ENCODE measurements at places on chromosomes 11 and 22.

DNA sequence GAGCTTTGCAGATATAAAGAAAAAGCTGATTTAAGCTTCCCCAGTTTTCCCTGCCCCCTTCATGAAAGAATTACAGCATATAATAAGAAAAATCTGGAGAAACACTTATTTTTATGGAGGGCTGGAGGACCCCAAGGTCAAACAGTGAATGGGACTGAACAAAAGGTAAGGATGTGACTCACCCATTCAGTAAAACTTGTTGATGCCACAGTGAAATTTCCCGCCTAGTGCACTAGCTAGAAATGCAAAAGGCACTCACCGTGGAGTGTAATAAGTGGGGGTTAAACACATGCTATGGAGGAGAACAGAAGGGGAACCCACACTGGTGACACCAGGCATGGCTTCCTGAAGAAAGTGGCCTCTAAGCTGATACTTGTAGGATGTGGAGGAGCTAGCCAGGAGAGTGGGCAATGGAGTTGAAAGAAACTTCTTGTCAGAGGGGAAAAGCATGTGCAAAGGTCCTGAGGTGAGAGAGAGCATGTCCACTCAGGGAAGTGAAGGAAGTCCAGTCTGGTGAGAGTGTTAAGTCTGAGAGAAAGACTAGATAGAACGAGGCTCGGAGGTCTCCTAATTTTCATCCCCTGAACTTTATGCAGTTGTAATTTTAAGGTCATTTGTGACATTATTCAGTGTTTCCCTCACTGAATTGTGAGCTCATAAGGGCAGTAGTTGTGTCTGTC is 77.1 kb downstream of the MIAT start:
- DNase-seq = no peak

- DNase-seq = peak; percentile 63
Observed at GRCh38 chr11:42524534-42525227, 787.1 kb upstream of the API5 start.

GRCh38 chr22:42065438-42066125 is 5.0 kb downstream of the NAGA start:
- DNase-seq = no peak

GRCh38 chr11:59175091-59175501 is 3.2 kb downstream of the DTX4 start:
- DNase-seq = peak; percentile 15

DNA sequence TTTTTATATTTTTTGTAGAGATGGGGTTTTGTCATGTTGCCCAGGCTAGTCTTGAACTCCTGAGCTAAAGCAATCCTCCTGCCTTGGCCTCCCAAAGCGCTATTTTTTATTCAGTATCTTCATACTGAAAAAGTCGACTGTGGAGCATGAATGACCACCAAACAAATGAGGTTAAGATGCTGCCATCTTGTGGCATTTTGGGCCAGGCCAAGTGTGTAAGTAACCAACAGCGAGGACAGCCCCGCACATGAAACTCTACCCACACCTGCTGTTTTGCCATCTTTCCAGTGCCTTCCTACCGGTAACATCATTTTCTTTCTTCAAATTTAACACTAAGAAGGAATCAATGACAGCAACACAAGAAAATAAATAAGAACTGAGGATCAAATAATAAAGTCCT is 32.2 kb upstream of the AQP11 start:
- DNase-seq = no peak

GRCh38 chr11:27710536-27710935 is 10.3 kb upstream of the BDNF start:
- DNase-seq = no peak

DNA sequence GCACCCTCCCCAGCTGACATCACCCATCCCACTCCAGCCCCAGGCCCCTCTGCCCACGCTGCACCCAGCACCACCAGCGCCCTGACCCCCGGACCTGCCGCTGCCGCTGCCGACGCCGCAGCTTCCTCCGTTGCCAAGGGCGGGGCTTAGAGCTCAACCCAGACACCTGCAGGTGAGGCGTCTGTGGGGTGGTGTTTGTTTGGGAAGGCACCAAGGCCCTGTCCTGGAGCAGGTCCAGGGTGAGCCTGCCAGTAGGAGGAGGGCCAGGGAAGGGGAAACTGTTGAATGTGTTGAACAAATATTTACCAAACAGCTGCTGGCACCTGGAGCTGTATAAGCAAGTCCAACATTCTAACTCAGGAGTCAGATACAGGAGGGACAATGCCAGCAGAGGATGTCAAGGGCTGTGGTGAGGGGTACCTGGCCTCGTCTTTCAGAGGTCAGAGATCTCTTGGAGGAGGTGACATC is 3.1 kb downstream of the VEGFB start:
- DNase-seq = no peak

DNA sequence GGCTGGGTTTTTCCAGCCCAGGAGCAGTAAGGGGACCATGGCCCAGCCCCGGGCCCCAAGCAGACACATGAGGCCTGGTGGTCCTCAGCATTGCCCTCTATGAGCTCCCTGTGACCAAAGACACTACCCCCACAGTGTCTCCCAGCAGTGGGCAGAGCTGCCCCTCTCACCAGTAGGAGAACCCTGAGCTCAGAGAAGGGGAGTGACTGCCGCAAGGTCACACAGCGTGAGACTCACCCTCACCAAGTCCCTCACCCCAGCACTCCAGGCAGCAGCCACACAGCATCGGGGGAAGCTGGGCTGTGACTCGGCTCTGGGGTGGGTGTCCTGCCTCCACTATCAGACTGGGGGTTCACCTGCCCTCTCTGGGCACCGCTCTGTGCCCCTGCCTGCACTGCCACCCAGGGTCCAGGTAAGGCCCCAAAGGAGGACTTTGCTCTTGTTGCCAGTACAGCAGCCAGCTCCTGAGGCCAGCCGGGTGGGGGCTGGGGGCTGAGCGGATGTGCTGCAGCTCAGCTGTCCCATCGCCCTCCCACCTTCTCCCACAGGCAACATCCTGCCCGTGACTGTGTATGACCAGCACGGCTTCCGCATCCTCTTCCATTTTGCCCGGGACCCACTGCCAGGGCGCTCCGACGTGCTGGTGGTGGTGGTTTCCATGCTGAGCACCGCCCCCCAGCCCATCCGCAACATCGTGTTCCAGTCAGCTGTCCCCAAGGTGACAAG is 7.9 kb upstream of the SH3BP1 start:
- DNase-seq = no peak

GRCh38 chr11:61571337-61571736 is 9.5 kb downstream of the SYT7 start:
- no peak for DNase-seq

GRCh38 chr11:9834291-9834690 is 170.4 kb downstream of the SWAP70 start:
- no peak for DNase-seq

GRCh38 chr22:27804470-27805297 is 3.1 kb upstream of the MN1 start:
- DNase-seq = peak; percentile 68

DNA sequence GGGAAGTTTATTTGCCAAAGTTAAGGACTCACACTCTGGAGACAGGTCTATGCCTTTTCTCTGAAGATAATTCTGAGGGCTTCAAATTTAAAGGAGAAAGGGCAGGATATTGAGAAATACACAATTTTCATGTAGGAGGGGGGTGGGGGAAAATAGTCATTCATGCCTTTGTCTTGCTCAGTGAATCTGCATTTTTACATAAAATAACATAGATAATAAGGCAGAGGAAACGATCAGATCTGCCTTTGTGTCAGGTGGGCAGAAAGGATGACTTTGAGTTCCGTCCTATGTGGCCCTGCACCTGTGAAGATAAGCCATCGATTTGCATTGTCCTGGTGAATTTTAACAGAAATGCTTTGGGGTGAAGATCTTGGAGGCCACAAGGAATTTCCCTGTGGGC is 76.8 kb downstream of the SC5D start:
- DNase-seq = no peak

DNA sequence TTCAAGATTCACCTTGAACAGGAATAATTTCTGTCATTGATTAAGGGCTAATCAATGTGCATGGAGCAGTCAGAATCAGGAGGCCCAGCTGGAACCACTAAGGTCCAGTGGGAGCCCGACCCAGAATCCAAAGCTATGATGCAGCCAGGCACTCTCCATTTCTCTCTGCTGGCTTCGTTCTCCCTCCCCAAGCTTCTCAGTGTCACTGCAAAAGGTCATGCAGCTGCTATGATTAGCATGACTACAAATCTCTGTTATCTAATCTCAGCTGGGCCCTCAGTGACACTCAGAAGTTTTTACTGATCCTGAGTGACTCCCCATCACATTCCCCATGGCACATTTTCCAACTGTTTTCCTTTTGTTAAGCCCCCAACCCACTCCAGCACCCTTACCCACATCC is 31.1 kb upstream of the PRSS23 start:
- DNase-seq = no peak

- DNase-seq = no peak
Observed at GRCh38 chr22:44151676-44152075, 29.0 kb upstream of the PARVG start.

- no peak for DNase-seq
Observed at GRCh38 chr11:128723531-128723930, 29.7 kb downstream of the FLI1 start.

DNA sequence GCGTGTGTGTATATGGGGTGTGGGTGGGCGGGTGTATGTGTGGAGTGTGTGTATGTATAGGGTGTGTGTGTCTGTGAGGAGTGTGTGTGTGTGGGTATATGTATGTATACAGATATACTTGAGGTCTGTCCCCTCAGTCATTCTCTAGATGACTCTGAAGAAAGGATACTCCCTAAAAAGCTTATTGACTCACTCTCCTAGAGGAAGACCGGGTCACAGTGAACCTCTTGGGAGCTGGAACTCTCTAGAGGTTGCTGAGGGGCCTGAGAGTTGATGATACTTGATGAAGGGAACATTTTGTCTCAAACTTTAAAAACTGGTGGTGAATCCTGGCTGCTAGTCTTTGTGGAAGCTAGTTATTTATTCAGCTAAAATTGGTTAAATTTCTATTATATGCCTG is 15.1 kb downstream of the STX3 start:
- no peak for DNase-seq

- DNase-seq = no peak
Observed at GRCh38 chr22:31707519-31707918, 42.4 kb downstream of the PRR14L start.

DNA sequence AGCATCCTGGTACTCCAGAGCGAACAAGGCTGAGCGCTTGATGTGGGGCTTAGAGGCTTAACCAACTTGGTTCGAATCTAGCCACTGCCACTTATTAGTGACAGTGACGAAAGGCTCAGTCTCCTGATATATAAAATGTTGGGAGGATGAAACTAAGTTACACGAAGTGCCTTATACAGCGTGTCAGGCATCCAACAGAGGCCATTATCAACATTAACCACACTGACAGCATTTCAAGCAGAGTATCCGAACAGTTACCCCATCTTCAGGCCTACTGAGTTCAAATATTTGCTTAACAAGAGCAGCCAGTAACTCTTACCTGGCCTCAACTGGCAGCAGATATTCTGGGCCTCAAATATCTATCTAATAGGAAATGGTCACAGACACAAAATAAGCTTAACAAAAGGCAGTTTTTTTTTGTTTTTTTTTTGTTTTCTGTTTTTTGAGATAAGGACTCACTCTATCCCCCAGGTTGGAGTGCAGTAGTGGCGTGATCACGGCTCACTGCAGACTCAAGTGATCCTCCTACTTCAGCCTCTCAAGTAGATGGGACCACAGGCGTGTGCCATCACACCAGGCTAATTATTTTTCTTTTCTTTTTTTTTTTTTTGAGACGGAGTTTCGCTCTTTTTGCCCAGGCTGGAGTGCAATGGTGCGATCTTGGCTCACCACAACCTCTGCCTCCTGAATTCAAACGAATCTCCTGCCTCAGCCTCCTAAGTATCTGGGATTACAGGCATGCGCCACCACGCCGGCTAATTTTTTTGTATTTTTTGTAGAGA is 2.9 kb downstream of the SERPIND1 start:
- no peak for DNase-seq

- no peak for DNase-seq
Observed at GRCh38 chr11:75813124-75813523, 1.9 kb upstream of the UVRAG start.

- DNase-seq = peak; percentile 11
Observed at GRCh38 chr11:124754309-124754708, 2.3 kb upstream of the VSIG2 start.

DNA sequence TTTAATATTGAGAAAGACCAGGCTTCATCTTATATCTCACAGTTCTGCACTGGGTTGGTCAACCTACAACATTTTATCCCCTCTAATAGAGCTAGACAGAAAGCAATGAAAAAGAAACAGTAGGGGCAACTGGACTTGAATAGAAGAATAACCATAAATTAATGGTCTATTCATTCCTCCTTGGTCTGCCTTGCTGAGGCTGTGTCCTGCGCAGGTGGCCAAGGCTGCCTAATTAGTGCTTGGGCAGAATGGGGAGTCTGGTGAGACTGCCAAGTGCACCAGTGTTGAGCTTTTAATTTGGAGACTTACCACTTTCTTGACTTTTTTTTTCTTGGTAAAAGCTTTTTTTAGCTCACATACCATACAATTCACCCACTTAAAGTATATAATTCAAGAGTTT is 35.0 kb upstream of the SPON1 start:
- no peak for DNase-seq

DNA sequence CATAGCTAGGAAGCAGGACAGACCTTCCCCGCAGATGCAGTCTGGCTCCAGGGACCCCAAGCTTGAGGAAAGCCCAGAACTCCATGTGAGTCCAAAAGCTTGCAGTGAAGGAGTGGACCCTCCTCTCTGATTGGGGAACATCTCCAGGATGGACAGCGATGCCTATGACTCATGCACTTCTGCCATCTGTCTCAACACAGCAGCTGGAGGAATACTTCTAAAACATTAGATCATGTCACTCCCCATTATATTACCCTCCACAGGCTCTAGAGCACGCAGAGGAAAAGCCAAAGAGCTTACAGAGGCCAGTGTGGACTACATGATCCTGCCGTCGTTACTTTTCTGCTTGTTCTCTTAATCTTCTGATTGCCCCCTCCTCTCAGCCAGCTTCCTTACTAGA is 605.7 kb downstream of the INSC start:
- DNase-seq = no peak

- DNase-seq = no peak
Observed at GRCh38 chr11:12253843-12254281, 123.5 kb upstream of the PARVA start.

DNA sequence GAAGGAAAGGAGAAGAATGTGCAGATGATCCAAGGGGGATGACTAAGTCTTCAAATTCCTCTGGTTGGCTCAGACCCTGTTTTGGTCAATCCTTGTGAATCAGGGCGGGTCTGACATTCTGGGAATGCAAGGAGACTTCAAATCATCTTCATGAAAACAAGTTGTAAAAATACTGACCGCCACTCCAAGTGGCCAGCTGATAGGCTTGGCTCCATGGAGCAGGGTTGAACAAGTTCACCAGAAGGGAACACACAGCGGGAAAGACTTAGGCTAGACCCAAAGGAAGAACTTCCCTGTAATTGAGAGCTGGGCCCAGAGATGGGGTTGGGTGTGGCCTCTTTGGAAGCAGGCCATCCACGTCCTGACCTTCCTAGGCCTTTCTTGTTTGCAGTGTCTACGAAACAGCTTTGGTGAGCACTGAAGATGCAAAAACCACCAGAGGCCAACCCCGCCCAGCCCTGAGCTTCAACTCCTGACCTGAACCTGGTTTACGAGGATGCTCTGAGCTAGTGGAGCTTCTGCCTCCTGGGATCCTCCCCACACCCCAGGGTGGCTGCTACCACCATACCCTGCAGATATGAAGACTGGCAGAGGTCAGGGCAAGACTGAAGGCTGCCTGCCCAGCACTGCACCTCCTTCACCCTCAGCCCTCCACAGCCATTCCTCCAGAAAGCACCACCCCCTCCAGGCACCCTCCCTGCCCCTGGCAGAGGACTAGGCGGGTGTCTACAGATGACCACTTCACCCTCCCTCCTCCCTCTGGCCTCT is 26.1 kb downstream of the GDPD5 start:
- no peak for DNase-seq

- DNase-seq = no peak
Observed at GRCh38 chr11:34468209-34468841, 29.6 kb downstream of the CAT start.

GRCh38 chr22:40955571-40955970 is 4.4 kb downstream of the RBX1 start:
- no peak for DNase-seq
